MM.1S (cell line): ENCODE measurements at places on chromosomes 5 and 9.

- DNase-seq, result no peak
Observed at GRCh38 chr5:53191548-53192165, 82.1 kb upstream of the MOCS2 start.

GRCh38 chr9:76351006-76351405, 43.2 kb downstream of the RFK start:
- no peak for DNase-seq

DNA sequence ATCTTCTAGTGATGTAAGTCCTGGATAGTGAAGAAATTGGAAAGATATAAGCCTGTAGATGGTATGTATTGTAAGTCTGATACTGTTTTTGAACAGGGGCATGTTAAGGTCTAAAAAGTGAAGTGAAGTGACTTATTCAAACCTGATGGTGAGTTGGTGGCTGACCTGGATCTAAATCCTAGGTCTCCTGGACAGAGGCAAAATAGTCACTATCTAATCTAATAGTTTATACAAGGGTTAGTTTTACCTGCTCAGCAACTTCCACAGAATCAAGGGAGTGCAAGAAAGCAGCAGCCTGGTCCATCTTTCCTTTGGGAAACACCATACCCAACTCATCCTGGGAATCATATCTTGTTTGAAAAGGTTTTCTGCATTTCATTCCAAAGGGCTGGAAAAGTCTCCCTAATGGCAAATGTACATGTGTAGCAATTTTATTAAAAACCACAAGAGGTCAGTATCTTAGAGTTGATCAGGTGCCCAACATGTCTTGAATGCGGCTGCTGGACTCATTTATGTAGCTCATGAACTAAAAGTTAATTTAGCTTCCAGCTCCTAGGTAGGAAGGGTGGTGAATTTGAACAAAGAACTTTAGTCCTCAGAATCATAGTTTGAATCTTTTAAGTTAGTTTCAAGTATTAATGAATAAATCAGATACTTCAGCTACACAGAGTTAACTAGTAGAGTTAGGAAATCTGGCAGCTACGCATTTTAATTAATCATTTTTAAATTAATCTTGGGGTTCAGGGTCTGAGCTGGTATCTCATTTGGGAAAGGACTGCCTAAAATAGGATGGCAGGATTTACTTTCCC, 26.0 kb downstream of the SKP2 start:
- DNase-seq, result peak; percentile 59

DNA sequence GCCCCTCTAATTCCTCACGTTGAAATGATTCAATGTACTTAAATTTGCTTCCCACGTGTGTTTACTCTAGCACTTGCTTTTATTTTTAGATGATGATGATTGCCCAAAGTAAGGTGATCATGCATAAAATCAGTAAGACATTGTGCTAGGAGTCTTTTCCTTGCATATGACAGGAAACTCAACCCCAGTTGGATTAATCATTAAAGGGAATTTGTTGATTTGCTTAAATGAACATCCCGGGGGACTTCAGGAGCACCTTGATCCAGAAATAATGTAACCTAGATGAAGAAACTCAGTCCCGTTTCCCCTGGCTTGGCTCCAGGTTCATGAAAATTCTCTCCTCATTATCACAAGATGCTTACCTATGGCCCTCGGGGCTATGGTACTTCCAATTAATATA, 106.1 kb upstream of the STC2 start:
- no peak for DNase-seq

DNA sequence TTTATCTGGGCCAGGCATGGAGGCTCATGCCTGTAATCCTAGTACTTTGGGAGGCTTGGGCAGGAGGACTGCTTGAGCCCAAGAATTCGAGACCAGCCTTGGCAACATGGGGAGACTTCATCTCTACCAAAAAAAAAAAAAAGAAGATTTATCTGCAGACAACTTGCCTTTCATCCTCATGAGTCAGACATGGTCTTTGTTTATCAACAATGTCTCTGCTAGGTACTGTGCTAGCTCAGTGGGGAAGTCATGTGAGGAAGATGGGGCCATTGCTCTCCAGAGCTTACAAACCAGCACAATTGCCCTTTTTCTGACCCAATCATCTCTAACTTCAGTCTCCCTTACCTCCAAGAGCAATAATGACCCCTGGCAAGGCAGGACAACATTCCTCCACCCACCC, 1.6 kb downstream of the URM1 start:
- no peak for DNase-seq

- DNase-seq, result no peak
Observed at GRCh38 chr9:70861797-70862196, 259.6 kb downstream of the TRPM3 start.

DNA sequence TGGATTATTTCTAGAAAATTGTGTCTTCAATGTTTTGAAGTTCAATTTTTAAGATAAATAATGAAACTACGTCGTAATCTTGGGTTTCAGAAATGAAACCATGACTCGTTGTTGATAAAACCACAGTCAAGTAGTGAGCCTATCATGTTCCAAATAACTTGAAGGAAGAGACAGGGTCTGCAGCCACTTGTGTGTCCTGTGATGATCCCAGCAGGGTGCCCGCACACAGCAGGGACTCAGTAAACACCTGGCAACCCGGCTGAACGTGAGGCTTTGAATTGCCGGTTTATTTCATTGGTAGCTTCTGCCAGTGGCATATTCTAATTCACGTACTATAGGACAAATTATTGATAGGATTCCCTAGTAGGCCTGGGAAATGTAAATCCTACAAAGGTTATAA, 679.6 kb downstream of the IRX1 start:
- peak; percentile 16 for DNase-seq

- DNase-seq, result no peak
Observed at GRCh38 chr5:148005788-148006520, 57.8 kb upstream of the SPINK5 start.

GRCh38 chr5:102747386-102748166, 7.5 kb upstream of the PAM start:
- DNase-seq, result peak; percentile 10

DNA sequence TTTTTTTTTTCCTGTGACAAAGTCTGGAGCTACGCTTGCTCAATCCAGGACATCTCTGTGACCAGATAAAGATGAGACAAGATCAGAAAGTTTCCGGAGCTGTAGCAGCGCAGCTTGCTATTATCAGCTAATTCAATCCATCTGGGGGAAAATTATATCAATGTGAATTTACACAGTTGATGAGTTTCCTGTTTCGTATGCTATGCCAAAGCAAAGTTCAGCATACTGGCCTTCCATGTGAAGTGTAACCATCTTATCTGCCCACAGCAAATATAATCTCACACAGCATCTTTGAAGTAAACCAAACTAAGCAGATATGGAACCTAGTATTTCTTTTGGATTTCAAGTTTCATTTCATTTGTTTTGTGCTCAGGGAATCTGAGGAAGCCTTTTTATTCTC, 1767.7 kb downstream of the EFNA5 start:
- no peak for DNase-seq

GRCh38 chr5:100479079-100479688, 56.0 kb upstream of the FAM174A start:
- peak; percentile 76 for DNase-seq

DNA sequence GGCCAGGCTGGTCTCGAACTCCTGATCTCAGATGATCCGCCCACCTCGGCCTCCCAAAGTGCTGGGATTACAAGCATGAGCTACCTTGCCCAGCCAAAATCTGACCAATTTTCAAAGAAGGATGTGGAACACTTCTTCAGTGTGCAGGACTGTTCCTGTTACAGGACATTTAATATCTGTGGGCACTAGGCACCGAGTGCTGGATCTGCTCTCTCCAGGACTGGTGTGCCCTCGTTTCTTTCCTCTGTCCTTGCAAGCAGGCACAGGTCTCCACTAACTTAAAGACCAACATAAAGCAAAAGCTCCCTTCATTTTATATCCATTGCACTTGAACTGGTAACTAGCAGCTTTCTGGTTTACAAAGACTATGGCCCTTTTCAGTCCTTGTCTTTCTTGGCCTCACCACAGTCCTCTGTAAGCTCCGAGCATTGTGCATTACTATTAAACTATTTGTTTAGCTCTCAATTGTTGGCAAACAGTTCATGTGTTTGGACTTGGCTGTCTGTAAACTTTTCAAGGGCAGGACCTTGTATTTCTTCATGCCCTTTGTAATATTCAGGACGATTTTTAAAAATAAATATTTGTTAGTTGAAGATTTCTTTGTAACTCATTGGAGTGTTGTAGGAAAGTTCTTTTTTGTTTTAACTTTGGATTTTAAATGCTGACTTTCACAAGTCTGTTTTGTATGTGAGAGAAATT, 37.3 kb downstream of the ARHGEF28 start:
- DNase-seq, result no peak

DNA sequence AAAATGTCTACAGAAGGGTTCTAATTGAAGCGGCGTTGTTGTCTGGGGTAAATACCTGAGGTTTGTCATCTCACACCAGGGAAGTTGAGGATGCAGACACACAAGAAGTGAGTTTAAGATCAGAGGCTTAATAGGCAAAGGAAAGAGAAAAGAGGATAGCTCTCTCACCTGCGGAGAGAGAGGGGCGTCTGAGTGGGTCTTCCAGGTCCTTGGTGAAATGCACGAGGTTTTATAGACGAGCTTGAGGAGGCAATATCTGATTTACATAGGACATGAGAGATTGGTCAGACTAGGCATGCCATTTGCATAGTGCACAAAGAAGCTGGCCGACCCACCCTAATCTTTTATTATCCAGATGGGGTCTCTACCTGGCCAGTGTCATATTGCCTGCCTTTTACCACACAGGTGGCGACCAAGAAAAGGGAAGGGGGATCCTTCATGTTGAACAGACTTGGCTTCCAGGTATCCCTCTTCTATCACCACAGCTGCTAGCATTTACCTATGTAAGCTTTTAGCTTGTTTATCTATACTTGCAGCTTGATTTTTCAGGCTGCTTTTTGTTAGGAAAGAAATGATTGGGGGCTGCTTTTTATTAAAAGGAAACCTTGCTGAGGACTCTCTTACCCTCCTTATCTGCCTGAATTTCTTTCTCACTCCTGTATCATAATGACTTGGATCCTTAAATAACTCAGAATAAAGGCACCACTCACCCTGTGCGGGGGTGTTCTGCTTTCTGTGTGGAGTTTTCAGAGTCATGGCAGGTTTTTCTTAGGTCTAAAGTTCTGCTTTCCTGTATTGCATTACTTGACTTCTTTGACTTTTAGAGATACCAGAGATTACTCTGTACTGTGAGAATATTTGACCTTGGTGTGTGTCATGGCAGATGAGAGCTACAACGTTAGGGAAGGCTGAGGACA, 9.4 kb upstream of the GLT6D1 start:
- DNase-seq, result no peak

- no peak for DNase-seq
Observed at GRCh38 chr5:99929067-99929805, 605.9 kb upstream of the FAM174A start.

DNA sequence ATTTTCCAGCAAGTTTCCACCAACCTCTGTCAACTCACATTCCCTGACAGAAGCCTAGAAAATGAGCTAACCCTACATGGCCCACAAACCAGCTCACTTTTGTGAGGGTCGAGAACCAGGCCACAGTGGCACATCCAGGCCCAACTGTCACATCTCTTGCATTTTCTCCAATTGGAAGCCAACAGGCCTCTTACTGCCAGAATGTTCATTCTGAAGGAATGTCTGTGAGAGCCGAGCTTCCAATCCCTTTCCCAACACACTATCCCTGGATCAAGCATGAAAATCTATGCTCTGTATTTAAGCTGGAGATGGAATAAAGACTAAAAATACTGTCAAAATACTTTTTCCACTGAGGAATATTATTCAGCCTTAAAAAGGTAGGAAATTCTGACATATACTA, 20.0 kb downstream of the MARCHF3 start:
- DNase-seq, result no peak

GRCh38 chr9:131043087-131043486, 34.1 kb downstream of the LAMC3 start:
- no peak for DNase-seq

GRCh38 chr5:9776525-9776924, 146.4 kb upstream of the TAS2R1 start:
- no peak for DNase-seq

GRCh38 chr5:168364151-168364661, 72.8 kb downstream of the WWC1 start:
- DNase-seq, result no peak

- DNase-seq, result peak; percentile 69
Observed at GRCh38 chr5:173790177-173790719, 97.9 kb upstream of the CPEB4 start.

GRCh38 chr5:13659391-13659790, 285.1 kb downstream of the DNAH5 start:
- no peak for DNase-seq

DNA sequence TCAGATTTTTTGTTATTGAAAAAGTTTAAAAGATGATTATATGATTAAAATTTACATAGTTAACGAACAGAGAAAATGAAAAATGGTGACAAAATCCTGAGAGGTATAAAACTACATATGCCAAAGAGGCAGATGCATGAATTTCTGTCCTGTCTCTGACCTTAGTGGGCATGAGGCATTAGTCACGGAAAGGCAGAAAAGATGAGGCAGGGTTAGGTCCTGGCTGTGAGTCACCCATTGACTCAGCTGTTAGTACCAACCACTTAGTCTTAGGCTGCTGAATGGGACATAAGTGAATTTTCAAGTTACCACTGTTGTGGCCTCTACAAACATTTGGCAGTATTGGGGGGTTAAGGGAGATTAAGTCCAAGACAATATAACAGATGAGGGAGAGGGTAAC, 33.1 kb downstream of the RASA1 start:
- DNase-seq, result no peak

DNA sequence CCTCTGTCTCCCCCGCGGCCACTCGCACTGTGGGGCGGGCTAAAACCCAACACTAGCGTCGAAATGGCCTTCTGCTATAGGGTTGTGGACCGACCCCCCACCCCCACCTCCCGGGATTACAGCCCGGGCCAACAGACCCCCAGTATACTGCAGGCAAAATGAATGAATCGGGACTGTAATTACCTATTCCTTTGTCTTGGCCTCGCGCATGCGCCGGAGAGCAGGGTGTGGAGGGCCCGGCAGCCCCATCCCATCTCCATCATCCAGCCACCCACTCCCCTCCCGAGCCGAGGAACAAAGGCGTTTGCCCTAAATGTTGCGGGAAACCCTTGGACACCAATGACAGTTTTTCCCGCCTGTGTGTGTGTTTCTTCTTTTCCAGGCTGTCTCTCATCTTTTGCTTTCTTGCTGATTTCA, 1.6 kb downstream of the BASP1 start:
- DNase-seq, result no peak

GRCh38 chr9:18786196-18786595, 246.8 kb downstream of the SAXO1 start:
- DNase-seq, result no peak

GRCh38 chr5:21680196-21680595, 1172.9 kb downstream of the CDH12 start:
- DNase-seq, result no peak

DNA sequence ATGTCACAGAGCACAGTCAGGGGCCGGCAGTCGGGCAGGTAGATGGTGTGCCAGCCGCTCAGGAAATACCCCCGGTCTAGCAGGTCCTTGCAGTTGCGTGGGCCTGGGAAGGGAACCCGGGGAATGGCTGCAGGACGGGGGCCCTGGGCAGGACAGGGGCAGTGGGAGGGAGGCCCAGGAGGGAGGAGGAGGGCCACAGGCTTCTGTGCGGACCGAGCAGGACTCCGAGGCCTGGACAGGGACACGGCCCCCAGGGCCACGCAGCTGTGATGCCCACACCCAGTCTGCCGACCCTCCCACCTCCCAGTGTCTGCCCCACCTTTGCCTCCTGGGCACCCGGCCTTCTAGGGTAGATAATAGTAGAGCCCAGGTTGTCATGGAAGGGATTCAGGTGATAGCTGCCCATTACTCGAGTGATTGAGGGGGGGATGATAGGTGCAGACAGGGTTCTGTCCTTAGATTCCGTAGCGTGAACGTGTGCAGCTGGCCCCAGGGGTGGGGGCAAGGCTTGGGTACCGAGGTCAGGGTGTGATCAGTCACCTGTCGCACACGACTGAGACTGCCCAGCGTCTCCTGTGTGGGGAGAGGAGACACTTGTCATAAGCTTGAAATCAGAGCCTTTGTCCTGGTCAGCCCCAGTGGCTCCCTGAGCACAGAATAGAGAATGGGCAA, 4.5 kb downstream of the FCN1 start:
- DNase-seq, result no peak
